ENCODE measurements at places on chromosomes 1 and 21.

- no peak for DNase-seq
Observed at GRCh38 chr1:103353391-103353790, 172.1 kb upstream of the RNPC3 start.

DNA sequence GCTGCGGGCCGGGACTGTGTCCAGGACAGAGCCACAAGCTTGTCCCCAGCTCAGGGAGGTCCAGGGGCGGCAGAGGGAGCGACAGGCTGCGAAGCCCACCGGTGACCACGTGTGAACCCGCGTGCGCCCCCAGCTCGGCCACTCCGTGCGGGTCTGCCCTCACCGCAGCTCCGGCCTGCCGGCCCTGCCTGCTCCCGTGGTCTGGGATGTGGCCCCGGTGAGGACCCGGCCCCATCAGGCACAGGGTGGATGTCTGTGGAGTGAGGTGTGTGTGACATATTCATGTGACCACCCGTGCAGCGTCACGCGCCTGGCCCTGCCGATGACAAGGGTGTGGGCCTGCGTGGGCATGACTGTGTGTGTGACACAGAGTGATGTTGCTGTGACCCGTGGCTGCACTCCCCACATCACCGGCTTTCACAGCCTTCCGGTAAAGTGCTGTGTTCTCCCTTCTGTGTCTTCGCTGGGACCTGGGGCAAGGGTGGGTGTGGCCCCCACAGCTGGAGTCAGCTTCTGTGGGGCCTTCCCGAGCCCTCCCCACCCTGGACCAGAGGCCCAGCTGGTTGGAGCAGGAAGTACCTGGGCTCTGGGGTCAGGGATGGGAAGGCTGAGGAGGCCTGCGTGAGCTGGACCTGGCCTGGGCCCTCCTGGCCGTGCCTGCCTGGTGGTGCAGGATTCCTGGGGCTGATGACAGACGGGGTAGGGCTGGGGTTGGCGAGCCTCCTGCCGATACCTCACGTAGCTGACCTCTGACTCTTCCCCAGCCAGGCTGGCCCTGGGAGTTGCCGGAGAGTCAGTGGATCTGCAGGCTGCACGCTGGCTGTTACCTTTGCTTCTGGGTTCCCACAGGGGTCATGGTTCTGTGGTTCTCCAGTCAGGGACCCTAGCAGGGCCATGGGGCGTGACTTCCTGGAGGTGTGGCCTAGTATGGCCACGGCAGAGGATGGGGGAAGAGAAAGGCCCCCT is 4.1 kb downstream of the RNF223 start:
- DNase-seq: no peak

- DNase-seq: no peak
Observed at GRCh38 chr1:211710566-211711314, 35.3 kb upstream of the NEK2 start.

DNA sequence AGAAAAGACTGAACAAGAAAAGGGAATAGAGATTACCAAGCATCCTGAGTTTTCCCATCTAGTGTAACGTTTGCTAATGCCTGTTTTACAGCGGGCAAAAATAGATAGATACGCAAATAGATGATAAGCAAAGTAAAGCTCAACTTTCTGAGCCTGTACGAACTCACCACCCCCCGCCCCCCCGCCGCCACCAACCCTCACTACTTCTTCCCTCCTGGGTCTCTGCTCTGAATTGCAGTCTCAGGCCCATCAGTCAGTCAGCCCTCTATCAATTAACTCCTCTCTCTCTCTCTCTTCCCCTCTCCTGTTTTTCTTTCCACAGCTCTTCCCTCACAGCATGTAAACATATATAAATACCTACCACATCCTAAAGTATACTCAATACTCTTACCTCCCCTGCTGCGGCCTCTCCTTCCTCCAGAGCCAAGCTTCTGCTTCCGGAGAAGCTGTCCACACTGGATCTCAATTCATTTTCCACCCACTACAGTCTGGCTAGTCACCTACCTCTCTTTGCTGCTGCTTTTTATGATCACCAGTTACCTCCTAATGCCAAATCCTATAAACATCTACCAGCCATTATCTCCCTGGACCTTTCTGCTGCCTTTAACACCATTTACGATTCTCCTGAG is 64.6 kb downstream of the CAPN2 start:
- DNase-seq: no peak

- no peak for DNase-seq
Observed at GRCh38 chr1:205350691-205351141, 6.0 kb downstream of the KLHDC8A start.

- DNase-seq: no peak
Observed at GRCh38 chr1:192378276-192378675, 61.5 kb downstream of the RGS21 start.

DNA sequence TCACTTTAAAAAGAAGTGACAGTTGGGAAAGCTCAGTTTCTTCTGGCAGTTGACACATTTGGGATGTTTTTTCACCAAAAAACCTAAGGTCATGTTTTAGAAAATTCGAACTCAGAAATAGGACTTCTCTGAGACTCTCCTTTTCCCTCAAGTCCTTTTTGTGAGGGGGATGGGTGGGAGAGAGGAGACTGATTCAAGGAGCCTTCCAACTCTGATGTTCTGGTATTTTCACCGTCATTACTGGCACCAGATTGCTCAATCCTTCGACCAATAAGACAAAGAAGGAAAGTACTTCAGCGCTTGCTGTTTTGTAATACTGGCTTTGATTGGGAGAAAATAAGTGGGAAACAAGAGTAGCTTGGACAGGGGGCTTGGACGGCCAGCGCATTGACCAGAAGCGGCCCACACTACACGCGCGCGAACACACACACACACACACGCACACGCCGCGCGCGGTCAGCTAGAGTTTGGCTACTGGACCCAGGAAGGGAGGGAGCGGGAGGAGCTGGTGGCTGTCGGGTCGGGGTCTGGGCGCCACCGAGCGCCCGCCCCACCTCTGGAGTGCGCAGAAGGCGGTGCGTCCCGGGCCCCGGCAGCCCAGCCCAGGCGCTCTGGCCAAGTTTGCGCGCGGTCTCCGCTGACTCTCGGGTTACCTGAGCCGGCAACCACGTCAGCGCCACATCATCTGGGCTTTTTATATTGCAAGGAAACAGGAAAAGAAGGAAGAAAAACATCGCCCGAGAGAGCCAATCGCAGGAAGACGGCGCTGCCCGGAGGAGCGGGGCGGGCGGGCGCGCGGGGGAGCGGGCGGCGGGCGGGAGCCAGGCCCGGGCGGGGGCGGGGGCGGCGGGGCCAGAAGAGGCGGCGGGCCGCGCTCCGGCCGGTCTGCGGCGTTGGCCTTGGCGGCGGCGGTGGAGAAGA is at the start of gene KCNK1:
KCNK1 (plus strand) TSS at position 855 of the 921 bp plus-strand sequence; CDS start at position 921, 66 bp downstream.
- DNase-seq: no peak

DNA sequence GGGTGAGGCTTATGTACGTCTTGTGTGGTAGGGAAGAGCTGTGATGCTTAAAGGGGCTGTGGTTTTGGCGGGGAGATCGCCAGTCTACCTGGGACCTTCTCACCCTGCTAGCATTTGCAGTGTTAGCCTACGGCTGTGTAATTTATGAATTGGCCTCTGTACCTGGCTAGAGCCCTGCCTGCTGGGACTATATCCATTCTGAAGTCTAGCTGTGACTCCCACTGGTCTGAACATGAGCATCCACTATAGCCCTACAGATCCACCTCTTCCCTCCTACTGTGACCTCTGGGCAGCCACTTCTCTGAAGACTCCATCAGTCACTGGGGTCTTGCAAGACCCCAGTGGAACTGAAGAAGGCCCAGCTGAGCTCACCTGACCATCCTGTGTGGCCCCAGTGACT is 73.7 kb downstream of the MT1HL1 start:
- no peak for DNase-seq

- DNase-seq: no peak
Observed at GRCh38 chr1:3718764-3719163, 33.5 kb upstream of the CCDC27 start.

DNA sequence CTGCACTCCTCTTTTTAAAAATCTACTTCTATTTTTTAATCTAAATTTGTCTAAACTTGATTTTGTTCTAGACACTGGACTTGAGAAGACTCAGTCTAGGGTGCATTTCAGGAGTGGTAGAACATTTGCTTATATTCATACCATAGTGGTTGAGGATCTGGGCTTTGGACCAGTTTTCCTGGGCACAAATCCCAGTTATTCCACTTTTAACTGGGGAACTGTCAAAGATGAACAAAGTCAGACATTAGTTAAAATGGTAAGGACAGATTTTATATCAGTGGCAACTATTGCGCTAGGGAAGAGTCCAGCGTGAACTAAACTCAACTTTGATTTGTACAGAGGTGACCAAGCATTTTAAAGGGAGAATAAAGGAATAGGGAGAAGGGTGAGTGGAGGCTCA is 102.4 kb downstream of the FMN2 start:
- no peak for DNase-seq

- no peak for DNase-seq
Observed at GRCh38 chr1:172246521-172247390, 173.7 kb upstream of the C1orf105 start.

DNA sequence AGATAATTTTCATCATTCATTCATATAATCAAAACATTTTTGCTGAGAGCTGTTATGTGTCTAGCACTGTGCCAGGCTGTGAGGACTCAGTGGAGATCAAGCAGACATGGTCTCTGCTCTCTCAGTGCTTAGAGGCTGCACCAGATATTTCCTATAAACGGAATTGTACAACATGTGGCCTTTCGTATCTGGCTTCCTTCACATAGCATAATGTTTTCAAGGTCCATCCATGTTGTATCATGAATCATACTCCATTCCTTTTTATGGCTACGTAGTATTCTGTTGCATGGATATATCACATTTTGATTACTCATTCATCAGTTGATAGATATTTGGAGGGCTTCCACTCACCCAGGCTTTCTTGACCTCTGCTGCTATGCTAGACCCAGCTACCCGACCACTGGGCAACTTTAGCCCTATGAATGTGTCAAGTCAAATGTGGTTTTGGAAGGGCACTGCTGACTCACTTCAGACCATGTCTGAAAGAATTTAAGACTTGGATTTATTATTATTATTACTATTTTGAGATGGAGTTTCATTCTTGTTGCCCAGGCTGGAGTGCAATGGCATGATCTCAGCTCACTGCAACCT is 18.5 kb downstream of the NCF2 start:
- no peak for DNase-seq

DNA sequence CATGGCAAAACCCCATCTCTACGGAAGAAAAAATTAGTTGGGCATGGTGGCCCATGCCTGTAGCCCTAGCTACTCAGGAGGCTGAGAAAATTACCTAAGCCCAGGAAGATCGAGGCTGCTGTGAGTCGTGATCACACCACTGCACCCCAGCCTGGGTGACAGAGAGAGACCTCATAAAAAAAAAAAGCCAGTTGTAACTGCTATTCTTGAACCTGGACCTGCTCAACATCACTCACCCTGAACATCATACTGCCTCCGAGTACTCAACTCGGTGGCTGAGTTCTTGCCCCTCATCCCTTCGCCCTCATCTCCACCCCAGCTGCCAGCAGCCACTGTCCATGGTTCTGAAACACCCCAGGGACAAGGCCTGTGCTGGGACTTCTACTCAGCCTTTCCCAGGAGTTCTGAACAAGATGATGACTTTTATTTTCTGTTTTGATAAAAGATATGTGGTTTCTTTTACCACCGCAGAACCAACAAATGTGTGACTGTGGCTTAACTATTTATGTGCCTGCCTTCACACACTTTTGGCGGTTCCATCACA is 5.4 kb upstream of the DISP3 start:
- DNase-seq: no peak

DNA sequence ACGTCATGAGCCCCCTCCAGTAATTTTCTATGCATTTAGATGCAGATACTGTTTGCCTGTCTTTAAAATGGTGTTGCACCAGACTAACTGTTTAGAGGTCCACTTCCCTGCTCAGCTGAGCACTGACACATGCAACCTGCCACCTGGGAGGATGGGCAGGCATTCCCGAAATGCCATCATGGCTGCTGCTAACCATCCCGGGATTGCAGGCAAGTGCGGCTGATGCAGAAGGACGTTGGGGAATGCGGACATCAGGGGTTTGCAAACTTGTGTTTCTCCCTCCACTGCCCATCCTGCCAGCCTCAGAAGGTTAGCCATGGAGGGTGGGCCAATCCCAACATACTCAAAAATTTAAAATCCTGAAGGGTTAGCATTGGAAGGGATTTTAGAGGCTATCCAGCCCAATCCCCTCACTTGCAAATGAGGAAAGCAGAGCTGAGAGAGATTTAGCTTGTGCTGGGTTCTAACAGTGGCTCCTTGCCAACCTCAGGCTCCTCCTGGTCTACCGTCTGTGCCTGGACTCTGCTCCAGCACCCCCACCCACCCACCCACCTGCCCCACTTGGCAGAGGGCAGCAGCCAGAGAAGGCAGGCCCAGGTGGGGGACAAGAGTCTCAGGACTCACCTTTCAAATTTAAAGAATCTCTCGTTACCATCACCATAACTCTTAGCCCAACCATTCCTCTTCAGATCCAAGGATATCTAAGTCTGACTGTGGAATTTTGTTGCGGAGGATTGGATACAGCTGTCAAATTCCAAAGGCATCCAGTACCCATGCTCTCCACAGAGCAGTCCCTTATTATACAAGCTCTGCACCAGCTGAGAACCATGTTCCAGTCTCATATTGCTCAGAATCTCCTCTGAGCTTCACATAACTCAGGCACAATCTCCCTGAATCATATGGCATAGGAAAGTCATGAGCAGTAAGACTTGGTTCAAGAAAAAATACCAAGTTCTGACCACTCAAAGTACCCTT is 34.2 kb downstream of the HIVEP3 start:
- no peak for DNase-seq

DNA sequence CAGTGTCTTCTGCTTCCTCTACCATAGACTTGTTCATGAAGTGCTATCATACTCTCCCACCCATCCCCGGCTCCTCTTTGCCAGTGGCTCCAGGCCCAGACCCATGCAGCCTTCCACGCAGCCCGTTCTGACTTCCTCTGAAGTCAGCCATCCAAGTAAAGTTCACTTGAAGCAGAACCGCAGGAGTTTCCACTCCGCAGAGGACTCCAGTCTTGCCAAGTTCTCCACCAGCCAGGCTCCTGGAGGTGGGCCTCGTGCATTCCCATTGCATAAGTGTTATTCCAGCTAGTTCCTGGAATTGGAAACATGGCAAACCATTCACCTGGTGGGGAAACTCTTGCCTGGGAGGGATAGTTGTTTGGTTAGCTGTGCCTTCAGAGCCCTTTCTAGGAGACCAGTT is 185.1 kb downstream of the PLPP3 start:
- no peak for DNase-seq

GRCh38 chr1:35326246-35326866 is 57.8 kb downstream of the ZMYM4 start:
- DNase-seq: no peak

DNA sequence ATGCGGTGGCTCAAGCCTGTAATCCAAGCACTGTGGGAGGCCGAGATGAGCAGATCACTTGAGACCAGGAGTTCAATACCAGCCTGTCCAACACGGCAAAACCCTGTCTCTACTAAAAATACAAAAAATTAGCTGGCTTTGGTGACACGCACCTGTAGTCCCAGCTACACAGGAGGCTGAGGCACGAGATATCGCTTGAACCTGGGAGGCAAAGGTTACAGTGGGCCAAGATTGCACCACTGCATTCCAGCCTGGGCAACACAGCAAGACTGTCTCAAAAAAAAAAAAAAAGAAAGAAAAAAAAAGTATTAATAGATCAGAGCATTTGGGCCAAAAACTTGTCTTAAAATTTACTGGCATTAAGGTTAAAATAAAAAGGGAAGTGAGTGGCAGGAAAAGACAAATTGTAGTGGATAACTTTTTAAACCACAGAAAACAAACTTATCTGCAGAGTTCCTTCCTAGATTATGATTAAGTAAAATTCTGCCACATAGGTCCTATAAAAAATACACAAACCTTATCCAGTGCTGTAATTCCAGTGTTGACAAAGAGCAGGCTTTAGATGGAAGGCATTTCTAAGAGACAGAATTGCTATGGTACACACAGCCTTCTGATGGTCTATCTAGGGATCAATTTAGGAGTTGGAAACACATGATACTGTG is 53.3 kb downstream of the EIF4G3 start:
- no peak for DNase-seq

- no peak for DNase-seq
Observed at GRCh38 chr1:37633938-37634243, 801 bp downstream of the RSPO1 start.
